Right ventricle myocardium superior (tissue), 1 donor: ENCODE measurements at places on chromosomes 7 and 10. TPM values are rescaled to one million over a fixed set of nuclear protein-coding genes. Genes with fewer than 3 reads are reported as not detected.

The HACD1 gene
- 139 TPM for total RNA-seq

The PRTFDC1 gene
- total RNA-seq = 6.5 TPM

The TMEM26 gene
- total RNA-seq = 0.54 TPM

The AS3MT gene
- 16.1 TPM for total RNA-seq

The SPDYE2B gene
- not detected for total RNA-seq

The ZNF92 gene
- total RNA-seq = 2.9 TPM

DNA sequence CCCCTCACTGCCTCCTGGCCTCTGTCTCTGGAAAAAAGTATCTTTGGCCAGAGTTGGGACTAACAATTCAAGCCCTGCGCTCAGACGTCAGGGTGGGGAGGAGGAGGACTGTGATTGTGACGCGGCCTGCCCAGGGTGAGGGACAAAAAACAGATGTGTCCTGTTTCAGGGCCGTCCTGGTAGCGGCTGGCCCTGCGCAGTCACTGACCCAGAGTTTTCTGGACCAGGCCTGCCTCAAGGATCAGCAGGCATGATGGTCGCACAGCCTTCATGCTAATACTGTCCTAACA, 110.1 kb downstream of the CYTH3 start:
- DNase-seq = peak; percentile 82

DNA sequence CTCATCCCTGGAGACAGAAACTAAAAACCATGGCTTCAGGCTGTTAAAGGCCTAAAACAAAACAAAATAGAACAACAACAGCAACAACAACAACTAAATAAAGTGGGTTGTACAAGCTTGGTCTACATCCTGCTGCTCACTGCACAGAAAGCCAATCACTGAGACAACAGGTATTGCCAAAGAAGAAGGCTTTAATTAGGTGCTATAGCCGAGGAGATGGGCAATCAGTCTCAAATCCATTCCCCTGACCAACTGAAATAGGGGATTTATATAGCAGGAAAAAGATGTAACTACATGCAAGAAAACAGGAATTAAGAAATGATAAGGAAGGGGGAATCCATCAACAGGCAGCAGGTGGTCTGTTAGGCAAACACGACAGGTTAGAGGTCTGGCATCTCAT, 22.4 kb upstream of the NUB1 start:
- no peak for DNase-seq

DNA sequence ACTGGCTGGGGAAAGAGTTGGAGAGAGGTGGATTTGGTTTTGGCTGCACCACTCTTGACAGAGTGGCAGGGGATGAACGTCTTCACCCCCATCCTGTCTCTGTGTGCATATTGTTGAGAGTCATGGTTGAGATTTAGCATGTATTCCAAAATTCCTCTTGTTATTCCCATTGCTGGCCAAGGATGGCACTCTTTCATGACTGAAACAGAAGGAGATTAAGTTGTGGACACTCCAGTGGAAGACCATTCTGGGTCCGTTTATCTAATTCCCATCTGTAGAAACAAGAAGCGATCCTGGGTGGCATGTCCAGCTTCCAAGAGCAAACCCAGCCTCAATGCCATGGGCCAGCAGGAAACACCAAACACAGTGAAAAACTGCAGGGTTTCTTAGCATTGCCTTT, 469.0 kb upstream of the IGFBP3 start:
- no peak for DNase-seq

DNA sequence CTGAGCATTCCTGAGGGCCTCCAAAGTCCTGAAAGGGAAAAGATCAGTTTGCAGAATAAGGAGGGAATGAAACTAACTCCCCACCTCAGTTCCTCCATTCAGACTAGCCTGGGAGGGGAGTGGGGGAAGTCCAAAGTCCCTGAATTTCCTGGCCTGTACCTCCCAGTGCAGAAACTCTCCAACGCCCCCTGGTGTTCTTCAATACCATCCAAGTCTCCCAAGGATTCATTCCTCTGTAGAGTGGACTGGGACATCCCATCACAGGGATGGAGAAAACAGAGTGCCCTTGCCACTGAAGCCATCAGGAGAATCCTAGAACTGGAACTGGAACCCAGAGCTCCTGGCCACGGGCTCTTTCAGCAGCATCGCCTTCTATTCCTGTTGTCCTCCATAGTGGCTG, 1.6 kb upstream of the COL13A1 start:
- no peak for DNase-seq

DNA sequence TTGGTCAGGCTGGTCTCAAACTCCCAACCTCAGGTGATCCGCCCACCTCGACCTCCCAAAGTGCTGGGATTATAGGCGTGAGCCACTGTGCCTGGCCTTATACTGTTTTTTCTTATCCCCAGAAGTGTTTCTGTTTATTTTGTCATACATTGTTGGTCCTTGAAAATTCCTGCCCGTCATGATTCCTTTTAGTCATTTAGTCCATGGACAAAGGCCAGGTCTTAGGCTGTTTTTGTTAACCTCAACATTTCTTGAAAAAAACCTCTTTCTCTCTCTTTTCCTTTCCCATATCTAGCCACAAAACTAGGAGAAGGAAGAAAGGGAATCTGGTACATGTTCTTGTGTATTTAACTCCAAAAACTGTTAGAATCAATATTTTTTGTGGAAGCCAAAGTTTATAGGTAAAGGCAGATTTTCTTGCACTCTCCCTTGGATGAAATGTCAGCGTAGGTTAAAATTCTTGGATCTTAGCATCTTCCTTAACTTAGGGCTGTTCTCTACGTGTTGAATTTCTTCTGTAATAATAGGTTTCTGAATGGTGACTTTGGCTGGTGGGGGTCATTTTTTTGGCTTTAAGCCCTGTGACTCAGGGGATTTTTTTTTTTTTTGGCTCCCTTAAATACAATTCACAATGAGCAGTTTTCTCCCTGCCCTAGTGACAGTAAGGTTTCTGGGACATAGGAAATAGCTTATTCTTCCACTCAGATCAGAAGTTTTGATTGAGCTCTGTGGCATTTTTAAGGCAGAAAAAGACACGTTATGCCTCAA, 500.8 kb downstream of the AUTS2 start:
- no peak for DNase-seq

DNA sequence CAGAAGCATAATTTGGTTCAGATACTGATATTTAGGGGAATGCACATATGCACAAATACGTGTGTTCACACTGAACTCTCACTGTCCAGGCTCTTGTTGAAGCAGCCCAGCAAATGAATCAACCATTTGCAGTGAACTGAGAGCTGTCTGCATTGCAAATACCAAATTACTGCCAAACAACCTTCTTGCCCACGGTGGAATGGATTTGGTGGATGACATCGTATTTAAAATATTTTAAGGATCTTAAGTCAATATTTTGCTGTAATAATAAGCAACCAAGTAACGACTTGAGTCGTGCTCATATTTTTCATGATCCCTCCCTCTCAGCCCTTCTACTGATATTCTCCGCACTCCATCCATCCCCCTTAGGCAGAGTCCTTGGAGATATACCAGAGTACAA, 107.9 kb upstream of the FEZF1 start:
- DNase-seq = no peak

DNA sequence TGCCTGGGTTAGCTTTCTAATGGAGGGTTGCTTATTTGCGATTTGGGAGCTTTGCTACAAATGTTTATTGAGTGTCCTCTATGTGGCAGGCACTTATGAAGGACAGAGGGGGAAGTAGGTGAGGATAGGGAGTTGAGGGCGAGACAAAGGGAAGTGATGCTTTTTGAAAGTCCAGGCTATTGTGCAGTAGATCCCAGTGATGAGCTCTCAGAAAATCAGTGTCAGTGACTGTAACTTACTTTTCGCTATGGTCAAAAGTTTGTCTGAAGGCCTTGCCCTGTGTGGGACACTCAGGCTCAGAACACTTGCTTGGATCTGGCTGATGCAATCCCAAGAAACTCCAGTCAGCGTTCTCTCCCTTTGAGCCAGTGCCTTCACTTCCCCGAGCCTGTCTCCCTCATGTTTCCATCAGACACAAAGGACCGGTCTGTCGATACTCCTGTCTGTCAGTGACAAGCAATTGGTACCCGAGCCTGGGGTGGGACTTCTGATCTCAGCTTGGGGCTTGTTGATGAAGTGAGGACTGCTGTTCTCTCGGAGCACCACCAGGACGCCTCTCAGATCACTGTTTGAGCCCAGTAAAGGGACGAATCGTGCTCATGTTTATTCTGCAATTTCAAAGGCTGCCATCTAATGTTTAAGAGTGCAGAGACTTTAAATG, 63.1 kb upstream of the SORCS3 start:
- no peak for DNase-seq

DNA sequence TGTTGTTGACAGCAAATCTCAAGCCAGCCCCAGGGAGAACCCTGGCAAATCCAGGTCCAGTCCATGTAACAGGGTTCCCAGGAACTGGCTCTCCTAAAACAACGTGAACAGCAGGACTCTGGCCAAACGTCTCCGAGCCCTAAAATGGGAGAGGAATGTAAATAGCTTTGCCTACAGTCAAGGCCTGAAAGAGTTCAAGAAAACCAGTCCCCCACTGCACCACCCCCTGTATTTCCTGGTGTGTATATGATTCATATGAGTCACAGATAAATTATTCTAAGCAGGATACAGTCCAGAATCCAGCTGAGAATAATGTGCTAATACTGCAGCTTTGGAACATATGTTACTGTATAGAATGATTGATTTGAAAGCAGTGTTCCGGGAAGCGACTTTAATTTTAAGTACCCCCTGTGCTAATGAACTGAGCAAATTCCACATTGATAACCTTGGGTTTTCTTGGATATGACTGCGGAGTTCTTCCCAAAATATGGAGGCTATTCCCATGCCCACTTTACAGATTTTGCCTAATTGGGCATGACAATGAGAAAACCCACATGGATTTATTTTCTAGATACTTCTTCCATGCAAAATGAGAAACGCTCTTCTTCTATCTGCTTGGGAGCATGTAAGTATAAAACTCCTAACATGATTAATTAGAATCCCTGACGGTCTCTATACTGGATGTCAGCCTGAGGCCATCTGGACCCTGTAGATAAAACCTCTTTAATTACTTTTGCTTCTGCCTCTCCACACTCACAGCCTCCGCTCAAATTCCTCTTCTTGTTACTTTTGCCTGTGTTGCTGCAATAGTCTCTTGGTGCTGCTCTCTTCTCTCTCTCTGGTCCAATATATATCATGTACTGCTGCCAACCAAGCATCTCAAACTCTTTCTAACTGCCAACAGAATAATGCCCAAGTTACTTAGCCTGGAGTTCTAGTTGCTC, 50.2 kb downstream of the LAMB4 start:
- DNase-seq = no peak

DNA sequence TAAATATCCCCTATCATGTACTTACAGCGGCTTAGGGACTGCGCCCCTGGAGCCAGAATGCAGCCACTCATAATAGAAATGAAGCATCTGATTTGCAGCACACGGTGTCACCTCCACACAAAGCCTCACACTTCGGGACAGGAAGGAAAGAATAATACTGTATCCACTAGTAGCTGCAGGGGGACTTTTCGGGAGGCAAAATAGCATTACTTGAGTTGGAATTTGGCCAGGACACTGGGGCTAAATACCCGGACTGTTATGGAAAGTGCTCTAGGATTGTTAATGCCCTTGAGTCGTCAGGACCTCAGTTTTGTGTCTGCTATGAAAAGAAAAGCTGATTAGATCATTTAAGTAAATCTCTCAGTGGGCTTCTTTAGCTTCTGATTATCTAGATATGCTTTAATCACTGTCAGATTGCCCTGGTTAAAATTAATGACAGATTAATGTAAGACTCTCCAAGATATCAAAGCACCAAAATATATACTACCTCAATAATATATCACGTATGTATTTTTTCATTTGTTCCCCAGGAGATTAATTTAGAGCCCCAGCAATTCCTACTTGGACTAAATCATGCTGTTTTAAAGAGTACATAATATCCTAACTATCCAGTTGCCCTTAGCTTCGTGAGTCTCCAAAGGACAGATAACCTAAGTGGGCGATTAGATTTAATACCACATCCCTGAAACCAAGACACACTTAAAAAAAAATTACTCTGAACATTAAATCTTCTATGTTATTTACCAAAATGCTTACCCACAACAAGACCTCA, 173.0 kb upstream of the NEBL start:
- no peak for DNase-seq

DNA sequence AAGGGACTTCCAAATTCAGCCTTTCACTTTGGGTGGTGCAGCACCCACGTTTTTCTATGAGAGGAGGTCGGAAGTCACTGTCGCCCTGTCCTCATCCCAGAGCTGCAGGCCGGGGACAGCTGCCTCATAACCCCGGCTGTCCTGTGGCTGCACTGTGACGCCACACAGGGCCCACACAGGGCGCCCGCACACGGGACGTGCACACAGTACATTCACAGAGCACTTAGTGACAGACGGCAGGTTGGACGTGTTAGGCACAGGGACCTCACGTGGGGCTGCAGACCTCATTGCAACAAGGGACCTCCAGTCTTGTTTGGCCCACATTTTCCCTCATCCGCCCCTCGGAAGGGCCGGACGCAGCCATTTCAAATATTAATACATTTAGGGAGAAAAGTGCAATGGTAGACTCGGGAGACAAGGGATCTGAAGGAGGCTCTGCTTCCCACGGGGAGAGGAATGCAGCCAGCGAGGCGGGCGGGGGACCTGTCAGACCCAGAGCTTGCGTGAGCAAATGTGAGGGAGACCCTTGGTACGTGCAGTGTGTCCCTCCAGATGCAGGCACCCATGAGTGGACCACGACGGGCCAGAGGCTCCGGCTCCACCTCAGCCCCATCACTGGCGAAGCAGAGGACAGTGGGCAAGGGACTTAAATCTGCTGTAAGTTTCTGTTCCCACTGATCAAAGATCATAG, 86.7 kb downstream of the VOPP1 start:
- DNase-seq = no peak
